Keratinocyte (primary cell): ENCODE measurements at places on chromosomes 3 and 15.
A peak's percentile ranks its signal among the peaks of the same experiment; 100 is the strongest.

DNA sequence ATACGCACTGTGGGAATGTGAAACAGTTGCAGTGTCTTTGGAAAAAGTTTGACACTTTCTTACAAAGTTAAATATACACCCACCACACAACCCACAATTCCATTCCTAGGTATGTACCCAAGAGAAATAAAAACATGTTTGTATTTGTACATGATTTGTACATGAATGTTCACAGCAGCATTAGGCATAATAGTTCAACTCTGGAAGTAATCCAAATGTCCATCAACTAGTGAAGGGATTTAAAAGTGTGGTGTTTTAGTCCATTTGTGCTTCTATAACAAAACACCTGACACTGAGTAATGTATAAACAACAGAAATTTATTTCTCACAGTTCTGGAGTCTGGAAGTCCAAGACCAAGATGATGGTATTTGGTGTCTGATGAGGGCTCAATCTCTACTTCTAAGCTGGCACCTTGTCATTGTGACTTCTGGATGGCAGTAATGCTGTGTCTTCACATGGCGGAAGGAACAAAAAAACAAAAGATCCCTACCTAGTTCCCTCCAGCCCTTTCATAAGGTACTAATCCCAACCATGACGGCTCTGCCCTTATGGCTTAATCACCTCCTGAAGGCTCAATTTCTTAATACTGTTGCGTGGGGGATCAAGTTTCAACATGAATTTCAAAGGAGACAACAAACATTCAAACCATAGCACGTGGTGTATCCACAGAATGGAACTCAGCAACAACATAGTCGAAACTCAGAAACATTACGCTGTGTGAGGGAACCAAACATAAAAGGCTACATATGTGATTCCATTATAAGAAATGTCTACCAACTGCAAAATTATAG is 120.5 kb downstream of the AQP9 start:
- peak; percentile 67 for DNase-seq

DNA sequence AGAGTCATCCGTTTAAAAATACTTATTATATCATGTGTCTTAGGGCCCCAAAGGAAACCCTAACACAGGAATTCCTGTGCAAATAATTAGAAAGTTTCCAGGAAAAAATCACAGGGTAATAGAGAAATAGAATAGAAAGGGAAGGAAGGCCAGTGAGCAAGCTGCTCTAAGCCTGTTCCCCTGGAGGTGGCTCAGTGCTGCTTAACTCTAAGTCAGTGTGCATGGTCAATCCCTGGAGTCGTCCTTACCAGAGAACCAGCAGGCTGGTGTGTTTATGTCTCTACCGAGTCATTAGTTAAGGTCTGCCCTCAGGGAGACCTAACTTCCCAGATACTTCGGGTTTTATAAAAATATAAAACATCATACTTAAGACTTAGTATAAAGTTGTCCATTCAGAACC is 21.0 kb upstream of the MCF2L2 start:
- DNase-seq: no peak

DNA sequence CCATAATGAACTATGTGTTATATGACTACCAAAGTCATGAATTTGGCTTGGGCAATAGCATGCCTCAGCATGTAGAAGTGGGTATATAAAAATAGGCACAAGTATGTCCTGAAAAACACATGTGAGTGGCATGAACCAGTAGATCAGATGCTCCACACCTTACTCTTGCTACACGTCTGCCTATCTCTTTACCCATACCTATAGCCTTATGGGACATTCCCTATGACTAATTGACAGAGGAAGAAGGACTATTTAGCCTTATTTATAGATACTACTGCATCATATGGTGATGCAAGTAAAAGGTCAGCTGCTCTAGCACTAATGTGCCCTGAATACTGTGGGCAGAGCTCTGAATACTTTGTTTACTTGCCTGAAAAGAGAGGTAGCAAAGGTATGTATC is 81.0 kb upstream of the ZPLD1 start:
- peak; percentile 77 for DNase-seq

DNA sequence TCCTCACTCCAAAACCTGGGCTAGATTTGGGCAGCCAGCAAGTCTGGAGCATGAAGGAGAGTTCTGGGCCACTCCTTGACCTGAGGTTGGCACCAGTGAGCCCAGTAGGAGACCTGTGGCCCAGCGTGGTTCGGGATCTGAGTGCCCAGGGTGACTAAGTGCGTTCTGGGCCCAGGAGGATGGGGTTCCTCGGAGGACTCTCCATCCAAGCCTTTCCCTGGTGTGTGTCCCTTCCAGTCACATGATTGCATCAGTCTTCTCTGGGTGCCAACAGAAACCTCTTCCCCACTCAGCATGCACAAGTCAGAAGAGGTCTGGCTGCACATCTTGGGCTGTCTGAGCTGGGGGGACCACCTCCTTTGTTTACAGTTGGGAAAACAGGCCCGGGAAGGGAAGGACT is 14.9 kb downstream of the TMEM43 start:
- no peak for DNase-seq

GRCh38 chr3:55723653-55724406 is 236.7 kb upstream of the WNT5A start:
- DNase-seq: no peak
